ENCODE measurements at places on chromosomes 7 and 10.

DNA sequence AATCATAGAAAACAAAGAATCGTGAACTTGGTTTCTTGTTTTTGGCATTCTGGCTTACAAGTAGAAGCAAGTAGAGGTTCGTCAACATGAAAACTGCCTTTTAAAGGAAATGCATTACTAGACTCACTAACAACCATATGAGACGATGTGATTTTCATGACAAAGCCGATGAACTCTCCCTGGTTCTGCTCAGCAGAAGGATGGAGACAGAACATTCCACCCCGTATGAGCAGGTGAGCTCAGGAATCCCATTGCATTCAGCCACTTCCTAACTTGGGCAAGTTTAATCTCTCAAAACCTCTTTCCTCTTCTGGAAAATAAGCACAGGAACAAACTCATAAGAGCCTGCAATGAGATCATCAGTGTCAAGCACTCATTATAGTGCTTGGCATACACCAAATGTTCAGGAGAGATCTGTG lies 57.4 kb upstream of the SVIL start:
- DNase-seq: no peak

- no peak for DNase-seq
These were observed 4.9 kb upstream of the VSIR start for GRCh38 chr10:71778071-71778825.

GRCh38 chr7:39045231-39045630 lies 67.5 kb downstream of the POU6F2 start:
- no peak for DNase-seq

- DNase-seq: no peak
These were observed 42.1 kb downstream of the WBP1L start for GRCh38 chr10:102785818-102786217.

GRCh38 chr10:1281405-1281782 lies 225.2 kb downstream of the WDR37 start:
- DNase-seq: no peak

DNA sequence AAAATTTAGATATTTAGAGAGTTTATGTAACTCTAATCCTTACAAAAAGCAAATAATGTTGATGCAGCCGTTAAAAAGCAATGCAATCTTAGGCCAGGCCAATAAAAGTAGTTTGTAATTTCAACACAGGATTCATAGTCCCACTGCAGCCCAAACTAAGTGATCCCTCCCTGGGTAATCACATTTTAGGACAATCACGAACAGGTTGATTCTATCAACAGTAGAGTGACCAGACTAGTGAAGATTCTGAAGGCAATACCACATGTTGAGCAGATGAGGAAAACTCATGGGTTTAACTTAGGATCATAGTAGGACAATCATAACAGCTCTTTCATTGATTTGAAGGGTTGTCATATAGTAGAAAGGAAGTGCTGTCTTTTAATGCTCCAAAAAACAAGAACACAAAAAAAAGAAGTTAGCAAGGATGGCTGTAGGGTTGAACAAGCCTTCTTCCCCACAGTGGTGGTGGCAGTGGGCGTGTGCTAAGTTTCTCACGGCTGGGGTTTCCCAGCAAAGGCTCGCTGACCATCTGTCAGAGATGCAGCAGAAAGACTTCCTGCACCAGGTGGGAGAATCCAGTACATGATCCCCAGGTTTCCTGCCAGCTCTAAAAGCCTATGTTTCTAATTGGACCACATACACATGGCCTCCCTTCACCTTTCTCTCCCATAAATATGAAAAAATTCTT lies 212.2 kb downstream of the CHRM2 start:
- no peak for DNase-seq

DNA sequence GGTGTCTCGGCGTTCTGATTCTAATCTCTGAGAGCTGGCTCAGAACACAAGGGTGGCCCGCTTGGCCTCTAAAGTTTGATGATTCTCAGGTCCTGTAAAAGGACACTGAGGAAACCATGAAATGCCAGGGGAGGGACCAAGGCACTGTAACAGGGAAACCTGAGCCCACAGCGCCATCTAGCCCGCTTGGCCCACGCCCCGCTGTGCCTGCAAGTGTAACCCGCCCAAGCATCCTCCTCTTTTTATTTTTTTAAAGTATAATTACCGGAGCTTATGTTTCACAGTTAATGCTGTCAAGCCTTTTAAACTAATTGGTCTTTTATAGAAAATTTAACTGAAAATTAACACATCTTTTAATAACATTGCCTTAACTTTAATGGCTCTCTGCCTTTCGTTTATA lies 734.7 kb downstream of the KCNMA1 start:
- no peak for DNase-seq

- no peak for DNase-seq
These were observed 175.8 kb upstream of the AGK start for GRCh38 chr7:141375442-141375841.
